ENCODE measurements at places on chromosomes 12 and 14. TPM values are rescaled to one million over a fixed set of nuclear protein-coding genes. Genes with fewer than 3 reads are reported as not detected.

- no peak for DNase-seq
Measured at GRCh38 chr12:12488823-12489550, 73.7 kb downstream of the DUSP16 start.

The ZDHHC22 gene
- 5.7 TPM for total RNA-seq

The BDKRB1 gene
- total RNA-seq: 0.41 TPM

The DPF3 gene
- 5.7 TPM for total RNA-seq

- DNase-seq: no peak
Measured at GRCh38 chr14:102493585-102493984, 16.0 kb downstream of the ANKRD9 start.

GRCh38 chr12:14310866-14311265, 54.6 kb upstream of the ATF7IP start:
- DNase-seq: no peak

- DNase-seq: no peak
Measured at GRCh38 chr14:97491697-97492096, 694.5 kb downstream of the VRK1 start.

GRCh38 chr12:123250471-123251383, 17.5 kb downstream of the MTRFR start:
- DNase-seq: no peak
